ENCODE measurements at places on chromosomes 4 and X.

DNA sequence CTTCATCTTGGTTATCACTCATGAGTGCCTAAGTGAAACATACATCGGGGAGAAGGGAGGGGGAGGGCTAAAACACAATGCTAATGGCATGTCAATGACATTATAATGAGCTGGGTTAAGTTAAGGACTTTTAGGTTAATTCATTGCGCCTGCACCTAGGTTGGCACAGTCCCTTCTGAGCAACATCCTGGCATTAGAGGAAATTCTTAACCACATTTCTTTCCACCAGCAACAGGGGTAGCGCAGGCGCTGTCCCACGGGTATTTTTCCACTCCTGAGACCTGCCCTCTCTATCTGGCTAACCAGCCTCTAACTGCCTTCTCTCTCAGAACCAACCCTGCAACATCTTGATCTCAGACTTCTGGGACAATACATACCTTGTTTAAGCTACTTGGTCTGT is 39.0 kb upstream of the PROM1 start:
- no peak for DNase-seq

DNA sequence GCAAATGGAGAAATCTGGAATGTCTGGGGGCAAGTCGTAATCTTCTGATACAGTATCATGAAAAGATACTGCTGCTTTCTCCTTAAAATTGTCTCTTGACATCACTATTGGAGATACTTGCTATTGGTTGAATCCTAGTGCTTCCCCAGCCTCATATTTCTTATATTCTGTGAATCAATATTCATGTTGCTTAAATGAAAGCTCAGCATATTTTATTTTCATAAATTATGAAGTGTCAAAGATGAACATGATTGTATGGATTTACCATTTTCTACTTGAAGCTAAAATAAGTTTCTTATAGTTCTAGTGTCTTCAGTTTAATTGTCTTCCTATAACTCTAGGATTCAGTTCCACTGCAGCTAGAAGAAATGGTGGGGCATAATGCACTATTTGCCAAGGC is 29.6 kb upstream of the MBNL3 start:
- no peak for DNase-seq

DNA sequence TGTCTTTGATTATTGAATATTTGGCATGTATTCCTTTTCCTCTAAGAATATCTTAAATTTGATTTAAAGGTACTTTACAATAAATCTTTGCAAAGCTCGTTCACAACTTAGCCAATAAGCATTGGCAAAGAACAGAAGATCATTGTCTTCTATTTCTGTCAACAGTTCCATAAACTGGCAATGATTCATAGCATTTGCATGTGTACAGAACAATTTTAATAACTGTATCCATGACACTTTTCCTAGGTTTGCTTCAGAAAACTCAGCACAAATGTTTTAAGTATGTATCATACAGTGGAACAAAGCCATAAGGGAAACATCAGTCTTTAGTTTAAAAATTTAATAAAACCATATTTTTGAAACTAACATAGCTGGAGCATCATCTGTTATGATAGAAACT is 462.7 kb upstream of the RPS6KA3 start:
- DNase-seq = no peak

DNA sequence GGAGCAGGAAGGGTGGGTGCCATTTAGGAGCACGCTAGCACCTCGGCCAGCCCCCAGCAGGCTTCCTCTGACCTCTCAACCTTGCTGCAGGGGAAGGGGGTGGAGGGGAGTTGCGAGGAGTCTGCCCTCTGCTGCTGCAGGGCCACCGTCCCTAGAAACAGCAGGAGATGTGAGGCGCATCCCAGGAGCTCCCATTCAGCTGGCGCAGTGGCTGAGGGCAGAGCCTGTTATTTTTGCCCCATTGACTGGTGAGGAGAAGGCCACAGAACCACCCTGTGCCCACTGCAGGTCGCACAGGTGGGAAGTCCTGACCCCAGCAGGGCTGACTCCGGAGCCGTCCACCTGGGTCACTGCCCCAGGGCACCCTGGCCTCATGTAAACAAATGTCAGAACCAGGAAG is 8.0 kb downstream of the PDE6B start:
- no peak for DNase-seq

DNA sequence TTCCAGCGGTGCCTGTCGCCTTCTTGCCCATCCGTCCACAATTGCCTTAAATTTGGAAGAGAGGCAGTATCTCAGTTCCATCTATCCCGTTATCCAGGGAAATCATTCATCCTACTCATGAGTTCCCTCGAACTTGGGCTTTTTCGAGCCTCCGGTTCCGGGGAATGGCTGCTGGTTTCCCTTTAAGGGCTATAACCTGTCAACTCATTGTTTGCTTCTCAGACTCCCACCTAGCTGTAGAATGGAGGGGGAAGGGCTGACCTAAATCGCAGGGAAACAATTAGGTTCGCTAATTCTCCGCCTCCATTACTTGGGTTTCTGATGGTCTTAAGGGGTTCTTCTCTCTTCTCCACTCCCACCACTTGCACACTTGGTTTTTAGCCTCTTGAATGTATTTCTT is 1.2 kb downstream of the UCHL1 start:
- DNase-seq = no peak

- no peak for DNase-seq
Observed at GRCh38 chr4:88027611-88028608, 20.5 kb downstream of the PKD2 start.

- no peak for DNase-seq
Observed at GRCh38 chr4:122086338-122087065, 65.6 kb upstream of the BLTP1 start.

DNA sequence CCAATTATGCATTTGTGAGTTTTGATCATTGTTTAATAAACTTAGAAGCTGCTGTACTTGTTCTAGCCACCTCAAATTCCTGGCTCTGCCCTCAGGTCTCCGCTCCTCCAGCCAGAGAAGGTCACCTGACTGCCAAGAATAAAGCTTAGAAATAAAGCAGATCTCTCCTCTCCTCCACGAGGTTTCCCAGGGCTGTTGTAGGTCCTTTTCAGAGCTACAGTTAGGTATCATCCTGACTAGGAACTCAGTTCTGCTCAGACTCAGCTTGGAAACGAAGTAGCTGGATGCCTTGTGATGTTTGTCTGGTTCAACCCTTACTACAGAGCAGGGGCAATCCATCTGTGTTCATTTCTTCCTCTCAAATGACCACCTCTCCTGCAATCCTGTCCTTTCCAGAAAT is 79.1 kb upstream of the RAPGEF2 start:
- DNase-seq = no peak

GRCh38 chr4:154184238-154184637 is 307.4 kb downstream of the DCHS2 start:
- DNase-seq = no peak

DNA sequence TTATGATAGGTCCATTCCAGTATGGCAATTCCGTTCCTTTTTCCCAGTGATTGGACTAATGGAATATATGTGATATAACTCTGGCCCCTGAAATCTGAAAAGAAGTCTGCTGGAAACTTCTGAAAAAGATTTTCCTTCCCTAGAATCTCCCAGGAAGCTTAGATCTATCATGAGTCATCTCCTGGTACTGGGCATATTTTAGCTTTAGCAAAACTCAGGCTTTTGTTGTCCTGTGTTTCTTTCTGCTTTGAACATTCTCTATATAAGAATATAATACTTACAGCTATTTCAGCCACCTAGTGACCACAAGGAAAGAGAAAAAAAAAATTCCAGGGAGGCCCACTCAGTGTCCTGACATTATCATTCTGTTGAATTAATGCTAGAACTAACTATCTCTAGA is 597.2 kb upstream of the GRIA3 start:
- DNase-seq = no peak

- DNase-seq = no peak
Observed at GRCh38 chrX:445727-446126, 59.0 kb upstream of the PPP2R3B start.

- DNase-seq = no peak
Observed at GRCh38 chr4:185771711-185772390, 40.1 kb downstream of the SORBS2 start.

DNA sequence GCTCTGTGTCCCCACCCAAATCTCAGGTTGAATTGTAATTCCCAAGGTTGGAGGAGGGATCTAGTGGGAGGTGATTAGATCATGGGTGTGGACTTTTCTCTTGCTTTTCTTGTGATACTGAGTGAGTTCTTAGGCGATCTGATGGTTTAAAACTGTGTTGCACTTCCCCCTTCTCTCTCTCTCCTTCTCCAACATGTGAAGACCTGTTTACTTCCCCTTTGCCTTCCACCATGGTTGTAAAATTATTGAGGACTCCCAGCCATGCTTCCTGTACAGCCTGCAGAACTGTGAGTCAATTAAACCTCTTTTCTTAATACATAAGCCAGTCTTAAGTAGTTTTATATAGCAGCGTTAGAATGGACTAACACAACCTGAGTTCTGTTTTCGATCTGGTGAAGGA is 738.2 kb downstream of the ARAP2 start:
- no peak for DNase-seq

GRCh38 chrX:19410259-19410658 is 66.5 kb downstream of the PDHA1 start:
- no peak for DNase-seq

DNA sequence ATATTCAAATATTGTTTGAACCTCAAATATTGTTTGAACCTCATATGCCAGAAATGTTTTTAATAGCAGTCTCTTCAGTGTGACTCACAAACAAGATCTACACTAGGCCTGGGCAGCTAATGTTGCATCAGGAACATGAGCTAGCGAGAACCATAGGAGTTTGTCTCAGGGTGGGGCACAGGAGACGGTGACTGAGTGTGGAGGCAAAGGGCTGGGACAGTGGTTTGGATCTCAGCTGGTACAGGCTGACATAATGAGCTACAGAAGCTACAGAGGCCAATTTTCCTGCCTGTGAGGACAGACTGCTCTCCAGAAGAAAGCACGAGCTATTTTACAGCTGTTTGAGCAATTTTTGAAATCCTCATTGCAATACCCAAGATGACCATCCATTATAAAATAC is 224.7 kb downstream of the CENPC start:
- DNase-seq = no peak

DNA sequence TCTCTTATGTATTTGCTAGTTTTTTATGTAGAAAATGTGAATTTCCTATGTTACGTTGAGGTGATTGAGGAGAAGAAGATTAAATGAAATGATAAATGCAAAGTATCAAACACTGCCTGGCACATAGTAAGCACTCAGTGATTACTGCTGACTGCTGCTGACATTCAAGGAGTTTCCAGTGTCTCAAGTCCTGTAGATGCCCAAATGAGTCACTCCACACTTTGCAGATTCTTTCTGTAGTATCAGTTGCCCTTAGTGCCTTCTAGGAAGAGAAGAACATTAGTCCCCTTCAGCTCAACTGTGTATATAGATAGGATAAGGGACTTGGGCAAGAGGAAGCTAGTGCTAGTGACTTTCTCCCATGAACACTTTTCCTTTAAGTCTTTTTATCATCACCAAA is 240.5 kb upstream of the TEX13A start:
- no peak for DNase-seq

DNA sequence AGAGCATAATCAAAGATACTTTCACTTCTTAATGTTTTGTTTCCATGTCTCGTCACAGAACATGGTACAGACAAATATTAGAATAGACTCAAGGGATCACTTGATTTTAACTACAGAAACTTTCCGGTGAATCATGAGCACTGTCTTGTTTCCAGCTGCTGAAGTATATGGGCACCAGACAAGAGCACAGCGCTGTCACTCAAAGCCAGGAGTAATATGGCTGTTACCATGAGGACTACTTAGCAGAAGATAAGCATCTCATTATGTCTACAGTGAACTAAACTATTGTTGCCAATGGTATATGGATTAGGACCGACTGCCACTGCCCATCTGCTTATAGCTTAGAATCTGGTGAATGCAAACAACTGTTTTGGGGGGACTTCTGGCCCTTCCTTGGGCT is 34.3 kb downstream of the MECP2 start:
- no peak for DNase-seq

DNA sequence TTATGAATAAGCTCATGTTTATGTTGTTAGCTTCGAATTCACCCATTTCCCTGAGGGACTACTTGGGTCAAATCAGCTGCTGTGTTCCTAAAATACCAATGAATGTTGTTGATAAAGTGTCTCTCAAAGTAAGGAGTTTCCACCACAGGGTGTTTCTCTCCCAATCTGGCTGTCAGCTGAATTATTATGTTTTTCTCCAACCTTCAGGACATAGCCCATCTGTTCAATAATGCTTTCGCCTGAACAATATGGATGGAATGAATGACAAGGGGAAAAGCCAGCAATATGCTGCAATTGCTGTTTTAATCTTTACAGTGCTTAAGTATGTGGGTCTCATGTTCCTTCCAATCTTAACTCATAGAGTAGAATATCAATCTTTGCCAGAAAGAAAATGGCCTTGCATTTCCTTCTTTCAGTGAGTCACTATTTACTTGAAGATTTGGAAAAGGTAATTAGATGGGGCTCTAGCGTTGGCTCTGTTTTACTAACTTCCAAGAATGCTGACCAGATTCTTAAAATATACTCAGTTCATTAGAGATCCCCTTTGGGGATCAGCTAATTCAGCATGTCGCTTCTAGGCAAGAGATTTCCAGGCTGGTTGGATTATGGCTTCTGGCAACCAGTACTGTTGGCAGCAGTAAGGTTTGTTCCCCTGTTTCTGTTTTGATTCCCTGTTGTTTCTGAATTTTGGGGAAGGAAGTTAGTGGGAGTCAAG is 410.5 kb downstream of the PPP3CA start:
- DNase-seq = no peak

- DNase-seq = no peak
Observed at GRCh38 chr4:154360491-154360890, 131.1 kb downstream of the DCHS2 start.

DNA sequence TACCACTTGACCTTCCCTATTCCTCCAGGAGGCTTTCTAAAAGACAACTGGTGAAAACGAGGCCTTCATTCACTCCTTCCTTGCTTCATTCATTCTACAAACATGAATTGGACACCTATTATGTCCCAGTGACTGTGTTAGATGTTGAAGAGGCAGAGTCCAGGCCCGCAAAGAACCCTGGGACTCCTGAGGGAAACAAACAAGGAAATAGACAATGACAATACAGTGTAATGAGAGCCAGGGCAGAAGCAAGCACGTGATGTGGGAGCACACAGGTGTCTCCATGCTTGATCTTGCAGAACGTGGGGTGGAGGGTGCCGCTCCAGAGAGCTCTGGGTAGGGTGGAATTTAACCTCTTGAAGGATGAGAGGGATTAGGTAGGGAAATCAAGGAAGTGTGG is 137.6 kb upstream of the KLF3 start:
- no peak for DNase-seq

- no peak for DNase-seq
Observed at GRCh38 chrX:101708163-101708562, 48.5 kb upstream of the ARMCX2 start.

GRCh38 chr4:142883040-142883832 is 37.1 kb upstream of the INPP4B start:
- DNase-seq = no peak
